ENCODE measurements at places on chromosomes 3 and 15.

GRCh38 chr3:121462565-121462964 lies 83.2 kb downstream of the POLQ start:
- no peak for DNase-seq

- no peak for DNase-seq
Observed at GRCh38 chr3:37986479-37987314, 3.9 kb upstream of the VILL start.

DNA sequence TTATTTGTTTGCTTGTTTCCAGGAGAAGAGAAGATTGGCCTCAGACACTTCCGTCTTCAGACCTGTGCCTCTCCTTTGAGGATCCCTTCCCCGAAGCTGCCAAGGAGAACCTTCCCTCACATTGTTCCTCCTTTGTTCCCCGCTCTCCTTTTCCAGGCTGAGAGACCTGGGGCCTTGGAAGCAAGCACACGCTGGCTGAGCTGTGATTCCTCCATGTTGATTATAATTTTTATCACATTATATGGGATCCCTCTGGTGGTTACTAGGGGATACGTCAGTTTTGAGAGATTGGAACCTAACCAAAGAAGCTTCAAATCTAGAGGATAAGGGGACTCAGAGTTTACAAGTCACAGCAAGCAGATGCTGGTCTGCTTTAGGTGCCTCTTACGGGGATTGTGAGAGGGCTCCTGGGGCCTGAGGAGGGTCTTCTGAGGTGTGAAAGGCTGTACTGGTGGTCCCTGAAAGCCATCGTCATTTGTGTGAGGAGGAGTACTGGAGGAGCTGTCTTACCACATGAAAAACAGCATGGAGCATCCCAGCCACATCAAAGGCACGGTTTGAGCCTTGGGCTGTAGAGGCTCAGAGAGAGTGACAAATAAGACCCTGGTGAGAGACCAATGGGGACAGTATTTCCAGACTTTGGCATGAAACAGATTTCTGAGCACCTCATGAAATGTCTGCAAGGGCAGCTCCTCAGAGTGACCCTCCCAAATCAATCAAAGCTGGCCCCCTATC lies 760.1 kb upstream of the CFAP20DC start:
- no peak for DNase-seq

GRCh38 chr3:187518207-187518606 lies 150.0 kb downstream of the RTP4 start:
- no peak for DNase-seq

DNA sequence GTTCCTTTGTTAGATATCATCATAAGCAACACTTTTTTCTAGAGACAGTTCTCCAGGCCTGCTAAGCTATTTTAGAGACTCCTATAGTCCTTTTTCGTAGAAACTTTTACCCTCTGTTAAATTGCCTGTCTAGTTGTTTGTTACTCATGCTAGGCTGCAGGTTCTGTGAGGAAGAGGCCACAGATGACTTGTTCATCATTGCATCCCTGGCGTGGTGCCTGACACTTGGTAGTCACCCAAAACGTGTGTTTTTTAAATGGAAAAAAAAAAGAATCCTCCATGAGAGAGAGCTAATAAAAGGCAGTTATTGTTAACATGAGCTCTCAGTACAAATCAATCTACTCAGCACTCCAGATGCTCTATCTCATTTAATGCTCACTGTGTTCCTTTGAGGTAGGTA lies 35.1 kb downstream of the CCDC54 start:
- DNase-seq = no peak

DNA sequence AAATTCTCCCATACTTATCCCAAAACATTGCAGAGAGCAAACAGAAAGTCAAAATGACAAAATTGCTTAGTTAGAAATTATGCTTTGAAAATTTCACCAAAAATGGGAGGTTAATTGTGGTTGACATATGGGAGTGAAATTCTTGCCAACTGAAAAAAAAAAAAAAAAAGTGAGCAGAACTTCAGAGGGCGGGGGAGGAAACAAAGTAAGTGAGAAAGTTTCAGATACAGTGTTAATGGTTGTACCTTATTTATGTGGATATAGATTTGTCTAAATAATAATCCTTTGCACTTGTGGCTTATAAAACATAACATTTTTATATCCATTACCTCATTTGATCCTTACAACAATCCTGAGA lies 91.5 kb upstream of the RAP2B start:
- no peak for DNase-seq

DNA sequence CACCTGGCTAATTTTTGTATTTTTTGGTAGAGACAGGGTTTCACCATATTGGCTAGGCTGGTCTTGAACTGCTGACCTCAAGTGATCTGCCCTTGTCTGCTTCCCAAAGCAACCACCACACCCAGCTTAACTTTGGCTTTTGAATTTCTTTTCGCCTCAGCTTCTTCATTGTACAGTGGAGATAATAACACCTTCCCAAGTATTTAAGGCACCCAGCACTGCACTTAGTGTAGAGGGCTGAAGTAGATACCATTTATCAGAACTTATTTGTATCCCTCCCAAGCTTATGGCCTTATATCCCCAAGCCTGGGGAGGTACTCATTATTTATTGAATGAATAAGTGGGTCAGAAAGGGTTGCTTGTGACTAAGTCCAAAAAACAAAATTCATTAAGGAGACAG lies 2.3 kb downstream of the SQOR start:
- no peak for DNase-seq

GRCh38 chr3:535566-536416 lies 339.2 kb downstream of the CHL1 start:
- no peak for DNase-seq

- DNase-seq = no peak
Observed at GRCh38 chr3:73805435-73805834, 180.7 kb upstream of the PDZRN3 start.

GRCh38 chr3:177676947-177677587 lies 479.8 kb upstream of the TBL1XR1 start:
- no peak for DNase-seq

DNA sequence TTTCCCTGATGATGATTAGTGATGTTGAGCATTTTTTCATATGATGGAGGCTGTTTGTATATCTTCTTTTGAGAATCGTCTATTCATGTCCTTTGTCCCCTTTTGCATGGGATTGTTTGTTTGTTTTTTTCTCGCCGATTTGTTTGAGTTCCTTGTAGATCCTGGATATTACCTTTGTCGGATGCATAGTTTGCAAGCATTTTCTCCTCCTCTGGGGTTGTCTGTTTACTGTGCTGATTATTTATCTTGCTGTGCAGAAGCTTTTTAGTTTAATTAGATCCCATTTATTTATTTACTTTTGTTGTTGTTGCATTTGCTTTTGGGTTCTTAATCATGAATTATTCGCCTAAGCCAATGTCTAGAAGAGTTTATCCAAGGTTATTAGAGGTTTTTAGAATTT lies 232.8 kb downstream of the XXYLT1 start:
- DNase-seq = no peak

- no peak for DNase-seq
Observed at GRCh38 chr15:79595306-79595705, 163.2 kb downstream of the MINAR1 start.

DNA sequence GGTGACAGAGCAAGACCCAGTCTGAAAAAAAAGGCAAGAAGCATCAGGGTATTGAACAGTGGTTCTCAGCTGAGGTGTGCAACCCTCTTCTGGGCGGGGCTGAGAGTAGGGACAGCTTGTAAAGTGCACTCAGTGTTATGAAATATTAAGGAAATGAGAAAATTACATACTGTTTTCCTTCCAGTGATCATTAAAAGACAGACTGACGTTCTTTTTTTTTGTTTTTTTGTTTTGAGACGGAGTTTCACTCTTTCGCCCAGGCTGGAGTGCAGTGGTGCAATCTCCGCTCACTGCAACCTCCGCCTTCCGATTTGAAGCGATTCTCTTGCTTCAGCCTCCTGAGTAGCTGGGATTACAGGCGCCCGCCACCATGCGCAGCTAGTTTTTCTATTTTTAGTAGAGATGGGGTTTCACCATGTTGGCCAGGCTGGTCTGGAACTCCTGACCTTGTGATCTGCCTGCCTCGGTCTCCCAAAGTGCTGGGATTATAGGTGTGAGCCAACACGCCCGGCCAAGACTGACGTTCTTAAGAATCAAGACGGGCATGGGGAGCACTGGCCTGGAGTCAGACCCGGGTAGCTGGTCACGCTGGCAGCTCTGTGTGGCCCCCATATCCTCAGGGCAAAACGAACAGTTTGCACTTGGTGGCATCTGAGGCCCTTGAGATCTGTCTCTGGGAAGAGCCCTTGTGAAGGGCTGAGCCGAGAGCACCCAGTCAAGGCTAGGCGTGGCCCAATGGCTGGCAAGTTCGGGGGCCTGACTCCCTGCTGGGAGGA lies 11.4 kb downstream of the MAN2A2 start:
- no peak for DNase-seq

- DNase-seq = no peak
Observed at GRCh38 chr15:57665939-57666338, 40.6 kb upstream of the POLR2M start.

GRCh38 chr15:65903296-65904073 lies 34.2 kb downstream of the RAB11A start:
- DNase-seq = no peak

- DNase-seq = no peak
Observed at GRCh38 chr3:190959077-190959476, 96.6 kb upstream of the GMNC start.

DNA sequence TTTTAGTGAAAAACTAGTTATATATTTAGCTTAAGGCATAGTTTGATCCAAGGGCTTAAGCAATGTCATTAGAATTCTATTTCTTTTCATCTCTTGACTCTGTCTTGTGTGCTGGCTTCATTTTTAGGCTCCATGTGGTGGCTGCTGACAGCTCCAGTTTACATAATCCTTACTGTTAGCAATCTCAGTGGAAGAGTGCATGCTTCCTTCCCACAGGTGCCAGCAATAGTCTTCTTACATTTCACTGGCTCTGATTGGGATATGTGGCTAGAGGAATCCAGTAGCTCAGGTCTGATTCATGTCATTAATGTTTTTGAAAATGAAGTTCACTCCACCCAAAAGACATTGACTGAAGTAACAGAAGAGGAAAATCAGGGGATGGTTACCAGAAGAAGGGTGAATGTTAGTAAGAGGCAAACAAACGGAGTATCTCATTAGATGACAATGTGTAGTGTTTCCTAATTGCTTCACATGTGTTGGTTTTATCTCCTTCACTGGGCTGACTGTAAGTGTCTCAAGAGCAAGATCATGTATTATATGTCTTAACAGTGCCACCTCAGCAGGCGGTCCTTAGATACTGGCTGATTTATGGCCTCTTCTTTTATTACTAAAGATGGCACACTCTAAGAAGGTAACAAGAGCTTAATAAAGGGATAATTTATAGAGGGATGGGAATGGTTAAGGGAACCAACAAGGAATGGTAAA lies 25.6 kb upstream of the TCF12 start:
- DNase-seq = no peak

DNA sequence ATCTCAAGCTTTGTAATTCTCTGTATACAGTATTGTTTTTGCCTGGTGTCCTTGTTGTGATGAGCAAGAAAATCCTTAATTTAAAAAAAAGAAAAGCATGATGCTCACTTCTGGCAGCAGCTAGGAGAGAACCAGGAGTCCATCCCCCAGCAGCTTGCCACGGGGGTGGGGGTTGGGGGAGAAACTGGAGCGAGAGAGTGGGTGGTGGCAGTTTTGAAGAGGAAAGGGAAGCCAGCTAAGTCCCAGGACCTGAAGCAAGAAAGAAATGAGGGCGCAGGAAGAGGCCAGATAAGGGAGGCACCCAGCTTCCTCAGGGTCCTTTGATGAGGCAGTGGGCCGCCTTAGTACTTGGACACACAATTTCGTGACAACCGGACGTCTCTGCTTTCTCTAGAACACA lies 23.5 kb downstream of the CHAC1 start:
- no peak for DNase-seq

- no peak for DNase-seq
Observed at GRCh38 chr15:57160823-57161560, 215.3 kb upstream of the CGNL1 start.

DNA sequence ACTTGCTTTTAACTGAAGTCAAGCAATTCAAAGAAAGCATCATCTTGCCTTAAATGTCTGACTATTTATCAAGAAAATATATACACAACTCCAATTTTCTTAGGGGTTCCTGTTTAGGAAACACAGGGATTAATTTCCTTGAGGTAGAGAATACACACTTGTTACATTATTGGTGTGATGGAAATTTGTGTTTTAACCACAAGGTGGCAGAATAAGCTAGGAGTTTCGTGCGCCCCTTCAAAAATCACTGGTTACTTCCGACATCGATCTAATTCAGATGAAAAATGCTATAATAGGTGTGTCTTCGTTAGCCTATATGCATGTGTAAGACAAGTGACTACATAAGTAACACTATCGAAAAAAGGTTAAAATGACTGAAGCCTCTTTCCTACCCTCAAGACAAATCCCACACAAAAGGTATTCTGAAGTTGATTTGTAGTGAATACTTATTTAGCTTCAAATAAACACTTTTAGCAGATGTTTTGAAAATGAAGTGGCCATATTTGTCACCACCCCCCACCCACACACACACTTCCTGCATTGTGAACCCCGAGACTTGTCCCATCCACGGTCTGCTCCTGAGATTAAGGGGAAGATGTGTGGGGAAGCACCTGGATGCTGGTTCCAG lies 246.5 kb downstream of the ROBO1 start:
- DNase-seq = no peak

DNA sequence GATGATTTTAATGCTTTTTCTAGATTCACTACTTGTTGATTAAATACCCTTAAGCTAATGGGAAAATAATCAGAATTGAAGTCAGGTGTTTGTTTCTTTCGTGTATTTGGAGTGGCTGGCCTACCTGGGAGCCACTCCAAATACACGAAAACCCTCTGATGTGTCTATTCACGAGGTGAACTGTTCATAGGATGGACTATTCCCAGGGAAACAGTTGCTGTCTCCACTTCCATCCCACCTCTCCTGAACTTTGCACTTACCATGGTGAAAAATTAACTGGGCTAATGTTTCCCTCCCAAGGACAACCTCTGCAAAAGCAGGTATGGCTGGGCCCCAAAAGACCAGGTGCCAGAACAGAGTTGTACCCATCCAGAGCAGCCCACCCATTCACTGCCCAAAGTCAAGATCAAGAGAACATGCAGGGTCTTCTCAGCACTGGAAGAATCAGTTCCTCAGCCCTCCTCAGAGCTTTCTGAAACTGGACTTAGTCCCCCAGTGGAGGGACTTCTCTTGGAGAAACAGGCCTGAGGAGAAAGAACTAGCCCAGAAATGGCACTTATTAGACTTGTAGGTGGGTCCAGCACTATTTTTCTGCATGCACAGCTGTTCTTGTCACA lies 2.9 kb upstream of the SMAD3 start:
- DNase-seq = no peak

DNA sequence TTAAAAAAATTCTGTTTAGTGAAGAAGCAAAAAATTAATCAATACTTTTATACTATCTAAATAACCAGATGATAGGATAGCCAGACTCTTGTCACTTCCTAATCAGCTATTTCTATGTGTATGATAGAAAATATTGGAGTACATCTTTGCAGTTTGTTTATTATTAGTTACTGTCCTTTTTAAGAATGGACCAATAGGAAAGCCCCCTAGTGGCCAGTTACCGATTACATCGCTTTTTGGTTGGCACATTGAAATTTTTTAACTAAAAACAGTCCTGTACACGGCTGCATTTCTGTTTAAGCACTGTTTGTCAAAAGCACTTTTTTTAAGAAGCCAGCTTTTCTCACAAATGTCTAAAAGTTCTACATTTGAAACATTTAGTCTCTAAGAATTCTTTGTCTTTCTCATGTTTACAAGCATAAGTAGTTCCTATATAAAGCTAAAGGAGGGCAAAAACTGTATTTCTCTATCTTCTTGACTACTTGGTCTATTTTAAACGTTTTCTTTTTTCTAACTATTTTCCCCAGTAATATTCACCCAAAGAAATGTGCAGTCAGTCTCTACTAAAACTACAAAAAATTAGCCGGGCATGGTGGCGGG lies 253.2 kb upstream of the LRTM1 start:
- DNase-seq = no peak
